ENCODE measurements at places on chromosomes 11 and 22.

GRCh38 chr11:87477321-87477720 is 439.6 kb downstream of the TMEM135 start:
- no peak for DNase-seq

DNA sequence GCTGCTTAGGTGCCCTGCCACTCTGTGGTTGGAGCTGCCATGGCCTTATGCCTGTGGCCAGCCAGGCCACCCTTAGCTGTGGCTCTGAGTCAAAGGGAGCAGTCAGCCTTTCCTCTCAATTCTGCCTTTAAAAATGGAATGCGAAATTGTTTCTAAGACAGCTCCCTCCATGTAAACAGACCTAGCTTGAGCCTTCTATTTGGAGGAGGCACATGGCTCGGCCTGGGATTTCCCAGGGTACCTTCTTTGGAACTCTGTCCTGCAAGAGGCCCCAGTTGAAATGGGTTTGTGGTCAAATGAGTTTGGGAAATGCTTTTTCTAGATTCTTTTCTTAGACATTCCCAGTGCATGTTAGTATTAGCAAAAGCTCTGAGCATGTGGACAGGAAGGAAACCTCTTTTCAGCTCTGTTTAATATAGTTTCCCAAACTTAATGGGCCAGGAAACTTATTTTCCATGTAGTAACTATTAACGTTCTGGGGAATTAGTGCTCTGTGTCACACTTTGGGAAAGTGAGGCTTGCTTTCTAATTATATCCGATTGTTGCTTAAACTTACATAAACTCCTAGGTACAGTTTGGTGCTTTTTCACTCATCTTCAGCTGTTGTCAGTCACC is 7.8 kb downstream of the PHOX2A start:
- DNase-seq, result no peak

- no peak for DNase-seq
Measured at GRCh38 chr11:64998141-64998540, 1.4 kb upstream of the BATF2 start.

DNA sequence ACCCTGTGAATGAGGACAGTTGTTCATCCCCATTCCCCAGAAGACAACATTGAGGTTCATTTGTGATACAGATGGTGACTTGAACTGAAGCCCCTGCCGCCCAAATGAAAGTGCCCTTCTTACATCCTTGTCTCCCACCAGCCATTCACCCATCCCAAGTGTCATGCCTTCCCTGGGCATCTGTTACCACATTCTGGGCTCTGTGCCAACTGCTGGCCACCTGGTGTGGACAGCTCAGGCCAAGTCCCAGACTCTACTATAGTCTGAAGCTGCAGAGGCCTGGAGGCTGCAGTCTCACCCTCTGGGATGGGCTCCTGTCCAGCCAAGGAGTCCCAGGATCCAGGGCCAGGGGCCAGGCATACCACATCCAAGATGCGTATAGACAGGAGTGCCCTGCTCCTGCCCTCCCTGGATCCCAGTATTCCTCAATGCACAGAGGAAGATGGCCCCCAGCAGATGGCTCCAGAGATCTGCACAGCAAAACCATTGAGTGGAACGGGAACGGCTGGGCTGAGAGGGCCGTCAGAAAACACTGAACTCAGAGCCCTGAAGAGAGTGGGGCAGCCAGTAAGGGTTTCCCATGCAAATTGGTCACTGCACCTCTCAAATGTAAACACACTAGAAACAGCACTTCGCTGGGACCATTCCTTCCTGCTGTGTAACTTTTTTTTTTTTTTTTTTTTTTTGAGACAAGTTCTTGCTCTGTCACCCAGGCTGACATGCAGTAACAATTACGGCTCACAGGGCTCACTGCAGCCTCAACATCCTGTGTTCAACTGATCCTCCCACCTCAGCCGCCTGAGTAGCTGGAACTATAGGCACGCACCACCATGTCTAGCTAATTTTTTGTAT is 22.8 kb downstream of the ARRB1 start:
- DNase-seq, result peak; percentile 70

GRCh38 chr11:12526789-12527188 is 147.4 kb upstream of the TEAD1 start:
- no peak for DNase-seq

DNA sequence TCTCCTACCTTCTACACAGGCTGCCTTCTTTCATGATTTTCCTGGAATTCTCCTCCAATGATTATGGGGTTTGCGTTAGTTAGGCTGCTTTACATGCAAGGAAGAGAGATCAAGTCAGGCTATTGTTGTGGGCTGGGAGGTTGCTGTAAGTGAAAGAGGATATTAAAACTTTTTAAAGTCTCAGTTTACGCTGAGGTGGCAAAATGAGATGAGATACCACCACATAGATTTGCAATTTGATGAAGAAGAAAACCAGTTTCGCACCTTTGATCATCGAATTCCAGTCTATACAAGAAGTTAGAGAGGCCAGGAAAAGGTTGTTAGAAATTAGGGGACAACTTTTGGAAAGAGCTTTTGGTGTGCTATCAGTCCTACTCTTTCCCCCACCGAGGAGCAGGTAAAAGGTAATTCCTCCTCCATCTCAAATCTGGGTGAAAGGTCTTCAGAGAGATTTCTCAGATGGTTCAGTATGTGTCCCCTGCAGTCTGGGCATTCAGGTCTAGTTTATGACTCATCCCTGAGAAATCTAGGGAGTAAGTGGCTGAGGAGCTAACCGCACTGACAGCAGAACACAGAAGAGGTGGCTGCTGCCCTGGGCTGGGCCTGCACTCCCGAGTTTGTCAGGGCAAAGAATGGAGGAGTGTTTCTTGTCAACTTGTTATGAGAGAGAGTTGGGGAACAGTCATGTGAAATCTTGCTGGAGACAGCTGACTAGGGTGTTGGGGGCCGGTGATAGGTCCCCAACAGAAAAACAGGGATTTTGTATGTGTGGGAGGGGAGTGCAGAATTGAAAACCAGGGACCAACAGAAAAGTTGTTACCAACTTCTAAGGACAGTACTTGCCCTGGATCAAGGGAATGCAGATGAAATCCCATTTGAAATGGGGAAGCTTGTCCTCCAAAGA is 34.7 kb downstream of the CCDC83 start:
- no peak for DNase-seq
